ENCODE measurements at places on chromosomes 4 and X.

DNA sequence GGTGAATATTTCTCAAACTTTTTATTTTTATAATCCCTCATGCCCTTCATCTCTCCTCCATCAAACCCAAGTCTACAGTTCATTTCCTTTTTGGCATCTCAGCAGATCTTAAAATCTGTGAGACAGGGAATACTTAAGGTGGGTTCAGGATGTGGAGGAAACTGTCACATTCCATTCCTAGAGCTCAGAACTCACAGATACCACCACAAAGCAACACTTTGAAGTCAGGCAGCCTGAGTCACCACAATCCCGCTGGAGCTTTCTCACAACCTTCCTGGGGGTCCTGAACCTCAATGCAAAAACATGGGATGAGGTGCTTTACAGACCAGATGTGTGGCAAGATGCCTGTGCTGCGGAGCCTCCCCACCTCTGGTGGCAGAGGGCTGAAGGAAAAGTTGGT lies 63.2 kb downstream of the HHIP start:
- DNase-seq: no peak

- DNase-seq: no peak
Observed at GRCh38 chrX:5307416-5307815, 921.3 kb downstream of the NLGN4X start.

DNA sequence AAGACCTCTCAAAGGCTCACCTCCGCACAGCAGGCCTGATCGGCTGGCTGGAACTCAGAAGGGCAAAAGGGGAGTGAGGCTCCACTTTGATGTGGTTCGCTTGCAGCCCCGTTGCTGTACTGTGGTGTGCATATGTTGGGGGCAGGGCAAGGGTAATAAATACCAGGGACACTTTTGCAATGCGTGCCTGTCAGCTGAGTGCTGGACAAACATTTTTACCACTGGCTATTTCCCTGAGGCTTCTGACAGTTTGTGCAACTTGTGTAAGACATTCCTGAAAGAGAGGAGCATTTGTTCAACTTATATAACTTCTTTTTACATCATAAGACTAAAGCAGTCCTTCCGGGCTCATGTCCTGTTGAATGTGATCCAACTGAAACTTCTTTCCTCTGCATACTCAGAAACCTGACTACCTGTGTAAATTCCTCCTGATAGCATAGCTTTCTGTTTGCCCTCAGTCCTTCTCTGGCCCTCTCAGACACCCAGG lies 82.3 kb downstream of the SPRY1 start:
- DNase-seq: no peak

DNA sequence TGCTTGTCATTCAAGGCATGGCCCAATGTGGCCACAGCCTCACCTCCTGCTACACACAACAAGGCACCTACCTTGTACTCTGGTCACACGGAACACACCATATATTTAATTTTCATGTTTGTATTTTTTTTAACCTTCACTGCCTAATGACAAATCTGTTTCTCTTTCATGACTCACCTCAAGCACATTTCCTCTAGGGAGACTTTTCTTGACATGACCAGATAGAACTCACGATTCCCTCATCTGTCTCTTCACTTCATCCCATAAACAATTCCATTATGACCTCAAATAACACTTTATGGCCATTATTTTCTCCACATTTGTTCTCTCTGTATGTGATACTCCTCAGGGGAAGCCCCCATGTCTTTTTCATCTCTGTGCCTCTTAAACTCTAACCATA lies 11.1 kb downstream of the DRP2 start:
- no peak for DNase-seq

GRCh38 chr4:128456171-128456570 lies 168.6 kb upstream of the PGRMC2 start:
- no peak for DNase-seq

DNA sequence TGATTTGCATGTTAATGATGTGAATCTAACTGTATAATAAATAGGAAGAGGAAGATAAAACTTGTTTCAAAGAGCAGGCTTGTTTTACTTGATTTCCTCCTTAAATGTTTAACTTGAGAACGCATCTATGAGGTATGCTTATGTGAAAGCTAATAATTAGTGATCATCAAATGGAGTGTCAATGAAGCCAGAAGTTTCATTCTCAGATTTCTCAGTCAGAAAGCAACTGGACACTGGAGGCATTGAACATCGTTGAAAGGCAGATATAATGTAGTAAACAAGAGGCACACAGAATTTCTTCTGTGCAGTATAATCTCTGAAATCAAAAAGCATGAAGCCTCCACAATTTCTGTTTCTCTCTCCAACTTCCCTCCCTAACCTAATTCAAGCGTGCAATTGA lies 672.9 kb downstream of the ADGRL3 start:
- DNase-seq: no peak

GRCh38 chrX:16664074-16664473 lies 14.1 kb downstream of the S100G start:
- DNase-seq: no peak

DNA sequence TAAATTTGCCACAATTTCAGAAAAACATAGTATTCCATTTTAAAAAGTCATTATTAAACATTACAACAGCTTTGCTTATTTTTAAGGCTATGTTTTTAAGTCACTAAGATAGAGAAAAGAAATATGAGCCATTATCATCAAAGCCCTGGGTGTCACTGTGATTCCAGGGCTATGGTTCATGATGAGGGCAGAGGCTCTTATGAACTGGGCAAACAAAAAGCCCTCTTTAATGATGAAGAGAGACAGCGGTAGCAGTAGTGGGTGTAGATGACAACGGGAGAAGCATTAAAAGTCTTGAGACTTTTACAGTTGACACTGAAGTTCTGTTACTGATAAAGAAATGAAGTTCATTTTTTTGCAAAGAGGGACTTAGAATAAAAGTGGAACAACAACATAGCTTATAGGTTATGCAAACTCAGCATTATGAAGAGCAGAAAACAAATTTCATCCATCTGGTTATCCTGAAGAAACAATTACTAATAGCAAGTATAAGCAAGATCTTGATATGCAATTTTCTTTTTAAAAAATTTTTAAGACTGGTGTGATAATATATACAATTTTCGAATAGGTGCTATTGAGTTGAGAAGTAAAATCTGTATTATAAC lies 202.7 kb upstream of the ETNPPL start:
- no peak for DNase-seq

- no peak for DNase-seq
Observed at GRCh38 chrX:144681501-144681900, 565.8 kb upstream of the SPANXN1 start.

DNA sequence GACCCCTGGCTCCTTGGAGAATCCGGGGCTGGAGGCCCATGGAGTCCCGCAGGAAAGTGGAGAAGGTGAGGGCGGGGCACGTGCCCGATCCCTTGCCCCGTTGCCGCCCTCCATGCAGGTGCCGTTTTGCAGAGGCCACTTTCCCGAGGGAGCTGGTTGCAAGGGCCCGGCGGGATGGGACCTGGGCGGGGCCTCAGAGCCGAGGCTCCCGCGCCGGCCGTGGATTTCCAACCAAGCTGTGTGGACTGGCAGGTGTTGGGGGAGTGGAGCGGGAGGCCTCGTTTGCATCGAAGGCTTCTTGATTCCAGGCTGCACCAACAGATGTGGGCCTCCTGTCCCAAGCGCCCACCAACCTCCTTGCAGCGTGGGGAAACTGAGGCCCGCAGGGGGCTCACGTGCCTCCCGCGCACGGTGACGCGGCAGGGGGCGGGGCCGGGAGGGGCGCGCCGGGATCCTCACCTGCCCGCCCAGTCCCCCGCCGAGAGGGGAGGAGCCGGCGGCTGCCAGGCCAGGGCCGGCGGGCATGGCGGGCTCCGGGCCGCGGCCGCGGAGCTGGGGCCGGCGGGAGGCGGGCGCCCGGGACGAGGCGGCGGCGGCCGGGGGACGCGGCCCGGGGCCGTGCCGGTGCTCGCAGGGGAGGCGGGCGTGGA lies 24.9 kb downstream of the SH3BP2 start:
- peak; percentile 61 for DNase-seq

- no peak for DNase-seq
Observed at GRCh38 chrX:36950495-36951253, 57.5 kb upstream of the FAM47C start.

GRCh38 chr4:138162259-138162658 lies 79.9 kb downstream of the SLC7A11 start:
- DNase-seq: no peak

- DNase-seq: no peak
Observed at GRCh38 chrX:134601240-134601765, 57.0 kb downstream of the PLAC1 start.

GRCh38 chrX:97619499-97619898 lies 735.8 kb downstream of the RPA4 start:
- no peak for DNase-seq

GRCh38 chrX:23945206-23945605 lies 37.4 kb downstream of the CXorf58 start:
- no peak for DNase-seq

DNA sequence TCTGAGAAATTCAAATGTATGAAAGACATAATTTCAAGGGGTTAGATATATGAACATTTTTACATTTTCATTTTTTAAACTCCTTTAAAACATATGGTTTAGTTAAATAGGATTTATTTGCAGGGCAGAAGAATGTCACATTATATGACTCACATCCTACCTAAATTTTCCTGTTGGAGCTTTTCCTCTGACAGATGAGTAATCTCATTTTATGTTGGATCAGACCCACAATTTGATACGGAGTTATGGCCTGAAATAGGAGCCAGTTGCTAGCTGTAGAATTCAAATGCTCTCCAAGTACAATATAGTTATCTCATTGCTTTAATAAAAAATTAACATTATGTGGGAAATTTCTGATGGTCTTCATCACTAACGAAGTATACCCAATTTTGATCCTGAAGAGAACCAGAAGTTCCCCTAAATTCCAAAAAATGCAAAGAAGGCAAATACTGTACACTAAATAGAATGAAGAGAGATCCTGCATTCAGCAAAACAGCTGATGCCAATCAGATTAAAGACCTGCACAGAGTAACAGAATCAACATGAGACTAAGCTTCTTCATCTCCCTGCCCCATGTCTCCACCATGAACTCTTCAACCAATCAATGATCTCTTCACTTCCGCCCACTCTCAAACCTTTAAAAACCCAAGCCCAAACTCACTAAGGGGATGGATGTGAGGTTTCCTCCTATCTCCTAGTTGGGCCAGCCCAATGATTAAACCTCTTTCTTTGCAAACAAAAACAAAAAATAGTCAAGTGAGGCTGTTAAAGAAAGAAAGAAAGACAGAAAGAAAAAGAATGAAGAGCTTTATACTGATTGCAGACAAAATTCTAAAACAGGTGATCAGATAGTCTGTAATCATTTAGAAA lies 10.9 kb upstream of the EXOSC9 start:
- no peak for DNase-seq

- no peak for DNase-seq
Observed at GRCh38 chr4:25834411-25835107, 28.2 kb downstream of the SEL1L3 start.

DNA sequence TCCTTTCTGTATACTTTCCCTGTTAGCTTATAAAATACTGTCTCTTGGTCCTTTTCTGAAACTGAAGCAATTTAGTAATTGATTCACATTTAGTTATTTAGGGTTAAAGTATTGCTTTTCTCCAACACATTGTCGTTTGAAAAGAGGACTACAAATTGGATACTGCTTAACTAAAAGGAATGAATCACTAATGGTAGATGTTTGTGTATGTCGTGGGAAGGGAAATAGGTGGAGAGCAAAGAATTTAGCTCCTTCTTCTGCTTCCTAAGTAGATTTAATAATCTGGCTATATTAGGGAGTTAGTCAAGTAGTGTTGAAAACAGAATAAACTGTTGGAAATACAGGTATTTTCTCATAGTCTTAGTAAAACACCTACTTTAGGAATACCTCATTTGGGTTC lies 27.9 kb downstream of the SLAIN2 start:
- DNase-seq: no peak

GRCh38 chr4:88101165-88101564 lies 57.3 kb downstream of the ABCG2 start:
- no peak for DNase-seq
